Occipital lobe (tissue), 3 donors: ENCODE measurements at places on chromosomes 3 and 15. TPM values are rescaled to one million over a fixed set of nuclear protein-coding genes. Genes with fewer than 3 reads are reported as not detected.

Gene FEZF2
- 15.0 TPM for total RNA-seq

Gene TPM1
- 101 TPM for total RNA-seq

Gene SCG5
- total RNA-seq = 124 TPM

Gene PRR23C
- total RNA-seq = not detected

- DNase-seq = no peak
These were observed 416.0 kb downstream of the OCA2 start for GRCh38 chr15:27683121-27683520.

DNA sequence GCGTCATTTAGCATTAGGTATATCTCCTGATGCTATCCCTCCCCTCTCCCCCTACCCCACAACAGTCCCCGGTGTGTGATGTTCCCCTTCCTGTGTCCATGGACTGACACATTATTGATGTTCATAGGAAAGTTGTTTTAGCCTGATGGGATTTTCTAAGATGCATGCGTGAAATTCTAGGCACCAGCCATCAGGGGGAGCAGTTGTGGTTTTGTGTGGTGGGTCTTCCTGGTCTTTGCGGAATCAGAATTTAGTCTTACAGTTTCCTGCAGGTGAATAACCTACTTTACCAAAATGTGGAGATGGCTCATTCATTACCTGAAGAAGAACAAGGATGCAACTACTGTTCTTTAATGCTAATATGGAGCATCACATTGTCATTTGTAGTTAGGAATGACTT is 455.0 kb upstream of the THBS1 start:
- no peak for DNase-seq

DNA sequence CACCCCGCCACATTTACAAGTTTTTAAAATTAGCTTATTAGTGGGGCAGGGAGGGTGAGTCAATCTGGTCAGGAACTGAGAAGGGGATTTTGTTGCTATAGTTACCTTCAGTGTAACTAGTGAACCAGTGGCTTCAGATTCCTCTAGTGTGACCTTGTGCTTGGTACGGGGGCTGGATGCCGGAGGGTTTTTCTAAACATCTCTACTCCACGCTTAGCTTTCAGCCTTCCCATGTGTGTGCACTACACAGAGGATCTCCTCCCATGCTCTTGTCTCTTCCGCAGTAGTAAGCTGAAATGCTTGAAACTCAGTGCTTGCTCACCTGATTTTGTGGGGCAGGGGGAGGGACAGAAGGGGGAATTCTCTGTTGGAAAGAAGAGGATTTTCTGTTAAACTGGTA is 67.9 kb upstream of the AKAP13 start:
- no peak for DNase-seq

DNA sequence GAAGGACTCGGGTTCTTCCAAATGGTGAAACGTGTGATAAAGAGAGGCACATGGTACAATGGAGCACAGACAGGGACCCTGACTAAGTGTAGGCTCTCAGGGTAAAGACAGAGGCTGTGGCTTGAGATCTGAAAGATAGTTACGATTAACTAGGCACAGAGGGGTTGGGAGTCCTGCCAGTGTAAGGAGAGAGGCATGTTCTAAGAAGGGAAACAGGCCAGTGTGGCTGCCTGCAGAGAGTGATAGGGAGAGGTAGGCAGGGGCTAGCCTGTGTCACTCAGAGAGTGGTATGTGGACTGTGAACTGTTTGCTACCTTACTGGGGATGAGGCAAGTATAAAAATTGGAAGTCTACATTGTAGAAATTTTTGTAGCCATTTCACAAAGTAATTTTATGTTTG is 109.5 kb downstream of the PEX5L start:
- DNase-seq = no peak

GRCh38 chr3:16723978-16724377 is 118.8 kb upstream of the DAZL start:
- DNase-seq = no peak

GRCh38 chr15:56839641-56840040 is 78.8 kb upstream of the TCF12 start:
- DNase-seq = no peak

DNA sequence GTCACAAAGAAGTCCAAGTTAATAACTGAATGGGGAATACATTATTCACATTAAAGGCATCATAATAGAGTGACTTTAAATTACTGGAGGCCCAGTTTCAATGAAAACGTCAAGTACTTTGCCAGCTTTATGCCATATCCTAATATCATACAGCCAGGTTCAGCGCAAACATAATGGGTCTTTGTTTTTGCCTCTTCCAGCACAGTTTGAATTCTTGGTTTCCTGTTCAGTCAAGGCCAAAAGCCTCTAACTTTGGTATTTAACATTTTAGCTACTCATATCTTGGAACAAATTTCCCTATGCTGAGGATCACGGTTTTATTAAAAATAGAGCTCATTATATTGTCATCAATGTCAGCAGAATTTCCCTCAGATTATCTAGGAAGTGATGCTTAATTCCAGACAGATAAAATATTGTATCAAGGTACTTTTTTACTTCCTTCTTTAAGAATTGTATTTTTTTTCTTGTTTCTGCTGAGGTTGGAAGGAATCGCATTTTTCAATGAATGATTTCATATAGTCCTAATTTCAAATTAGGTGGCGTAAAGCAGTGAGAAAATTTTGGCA is 269.2 kb downstream of the THRB start:
- DNase-seq = no peak

DNA sequence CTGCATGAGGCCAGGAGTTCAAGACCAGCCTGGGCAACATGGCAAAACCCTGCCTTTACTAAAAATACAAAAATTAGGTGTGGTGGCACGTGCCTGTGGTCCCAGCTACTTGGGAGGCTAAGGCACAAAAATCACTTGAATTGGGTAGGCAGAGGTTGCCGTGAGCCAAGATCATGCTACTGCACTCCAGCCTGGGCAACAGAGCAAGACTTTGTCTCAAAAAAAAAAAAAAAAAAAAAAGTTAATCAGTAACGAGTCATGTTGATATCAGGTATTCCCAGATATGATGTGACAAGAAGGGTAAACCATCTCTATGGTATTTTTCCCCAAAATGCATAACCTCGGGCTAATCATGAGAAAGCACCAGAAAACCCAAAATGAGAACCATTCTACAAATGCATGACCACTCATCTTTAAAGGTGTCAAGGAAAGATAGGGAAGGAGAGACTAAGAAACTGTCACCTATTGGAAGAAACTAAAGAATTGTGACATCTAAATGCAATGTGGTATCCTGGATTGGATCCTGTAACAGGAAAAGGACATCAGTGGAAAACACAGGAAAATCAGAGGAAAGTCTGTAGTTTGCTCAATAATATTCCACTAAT is 66.5 kb upstream of the MAP4 start:
- DNase-seq = no peak

DNA sequence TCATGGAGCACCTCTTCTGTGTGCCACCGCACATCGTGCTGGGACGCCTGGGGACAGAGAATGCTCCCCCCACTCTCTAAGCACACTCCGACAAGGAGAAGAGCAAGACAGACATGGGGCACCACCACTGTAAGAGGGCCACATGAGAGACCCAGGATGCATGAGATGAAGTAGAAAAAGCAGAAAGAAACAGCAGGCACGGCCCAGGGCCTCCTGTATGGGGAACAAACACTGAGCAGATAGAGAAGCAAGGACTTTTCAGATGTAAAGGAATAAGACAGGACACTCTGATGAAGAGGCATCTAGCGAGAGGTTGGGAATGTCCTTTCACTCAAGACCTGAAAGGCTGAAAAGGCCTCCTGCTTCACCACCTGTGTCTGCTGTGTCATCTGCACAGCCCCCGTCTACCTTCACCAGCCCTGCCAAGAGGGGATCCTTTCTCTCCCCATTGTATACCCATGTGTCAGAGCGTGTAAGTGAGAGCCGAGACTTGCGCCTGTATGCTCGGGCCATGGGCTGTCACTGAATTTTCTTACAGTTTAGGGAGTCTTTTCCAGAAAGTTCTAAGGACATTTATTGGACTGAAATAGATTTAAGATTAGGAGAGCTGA is 125.6 kb downstream of the LRRK1 start:
- no peak for DNase-seq

DNA sequence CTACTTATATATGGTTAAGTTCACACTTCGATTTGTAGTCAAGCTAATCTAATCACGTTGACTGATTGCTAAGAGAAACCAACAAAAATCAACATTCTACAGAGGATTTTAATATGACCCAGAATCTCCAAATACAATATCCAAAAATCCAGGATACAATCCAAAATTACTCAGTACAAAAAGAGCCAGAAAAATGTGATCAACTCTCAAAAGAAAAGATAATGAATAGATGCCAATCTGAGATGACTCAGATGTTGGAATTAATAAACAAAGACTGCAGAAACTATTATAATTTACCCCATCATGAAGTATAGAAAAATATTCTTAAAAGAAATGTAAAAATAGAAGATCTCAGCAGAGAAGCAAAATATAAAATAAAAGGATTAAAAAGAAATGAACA is 22.3 kb downstream of the HACL1 start:
- DNase-seq = no peak

GRCh38 chr3:72150634-72151412 is 365.9 kb upstream of the PROK2 start:
- DNase-seq = no peak

DNA sequence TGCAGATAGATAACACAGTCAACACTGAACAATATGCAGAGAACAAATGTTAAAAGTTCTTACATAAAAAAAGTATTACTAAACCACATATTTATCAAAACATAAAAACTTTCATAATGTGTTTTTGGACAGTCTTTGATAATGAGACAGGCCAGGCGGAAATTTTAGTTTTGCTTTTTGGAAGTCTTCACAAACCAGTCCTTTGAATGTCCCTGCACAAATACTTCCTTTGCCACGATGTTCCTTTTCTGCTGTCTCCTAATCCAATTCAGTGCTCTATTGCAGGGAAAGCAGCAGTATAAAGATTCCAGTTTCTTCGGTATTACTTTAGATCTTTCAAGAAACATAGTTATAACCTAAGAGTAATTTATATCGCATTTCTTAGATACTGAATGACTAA is 135.9 kb downstream of the TBL1XR1 start:
- no peak for DNase-seq

- no peak for DNase-seq
These were observed 35.8 kb downstream of the THSD4 start for GRCh38 chr15:71151081-71151480.

- DNase-seq = no peak
These were observed 27.3 kb upstream of the XIRP1 start for GRCh38 chr3:39219702-39220101.

DNA sequence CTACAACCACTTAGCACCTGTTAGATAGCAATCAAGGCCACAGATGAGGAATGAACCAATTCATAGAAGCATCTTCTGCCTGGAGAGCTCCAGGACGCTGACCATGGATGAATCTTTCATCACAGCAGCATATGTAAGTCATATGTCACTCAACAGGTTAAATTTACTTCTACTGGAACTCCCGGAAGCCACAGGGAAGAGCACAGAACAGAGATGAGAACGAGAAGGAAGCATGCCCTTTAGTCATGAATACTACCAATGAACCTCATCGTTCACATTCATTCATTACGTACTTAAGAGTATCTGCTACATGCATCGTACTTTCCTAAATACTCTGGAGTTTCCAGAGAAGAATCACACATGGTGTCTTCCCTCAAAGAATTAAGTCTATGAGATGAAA is 192.8 kb downstream of the STT3B start:
- DNase-seq = no peak
